Left renal pelvis (tissue), 4 donors: ENCODE measurements at places on chromosomes 1 and 21. TPM values are rescaled to one million over a fixed set of nuclear protein-coding genes. Genes with fewer than 3 reads are reported as not detected.

DNA sequence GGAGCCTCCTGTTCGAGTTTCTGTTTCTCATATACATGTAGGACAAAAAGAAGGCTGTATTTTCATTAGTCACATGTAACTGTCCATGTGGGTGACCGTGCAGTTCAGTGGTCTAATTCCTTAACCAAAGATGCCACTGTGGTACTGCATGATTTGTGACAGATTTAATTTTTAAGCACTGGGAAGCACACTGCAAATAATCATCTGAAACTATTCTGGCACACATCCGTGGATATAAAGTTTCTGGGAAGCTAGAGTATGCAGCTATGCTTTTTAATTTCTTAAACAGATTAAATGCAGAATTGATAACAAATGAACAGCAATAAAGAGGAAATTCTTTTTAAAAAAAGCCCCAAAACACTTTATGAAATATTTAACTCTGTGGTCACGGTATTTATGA, 254.8 kb downstream of the LMO4 start:
- DNase-seq = no peak

- DNase-seq = no peak
These were observed 47.0 kb upstream of the CSF1 start for GRCh38 chr1:109863667-109864046.

DNA sequence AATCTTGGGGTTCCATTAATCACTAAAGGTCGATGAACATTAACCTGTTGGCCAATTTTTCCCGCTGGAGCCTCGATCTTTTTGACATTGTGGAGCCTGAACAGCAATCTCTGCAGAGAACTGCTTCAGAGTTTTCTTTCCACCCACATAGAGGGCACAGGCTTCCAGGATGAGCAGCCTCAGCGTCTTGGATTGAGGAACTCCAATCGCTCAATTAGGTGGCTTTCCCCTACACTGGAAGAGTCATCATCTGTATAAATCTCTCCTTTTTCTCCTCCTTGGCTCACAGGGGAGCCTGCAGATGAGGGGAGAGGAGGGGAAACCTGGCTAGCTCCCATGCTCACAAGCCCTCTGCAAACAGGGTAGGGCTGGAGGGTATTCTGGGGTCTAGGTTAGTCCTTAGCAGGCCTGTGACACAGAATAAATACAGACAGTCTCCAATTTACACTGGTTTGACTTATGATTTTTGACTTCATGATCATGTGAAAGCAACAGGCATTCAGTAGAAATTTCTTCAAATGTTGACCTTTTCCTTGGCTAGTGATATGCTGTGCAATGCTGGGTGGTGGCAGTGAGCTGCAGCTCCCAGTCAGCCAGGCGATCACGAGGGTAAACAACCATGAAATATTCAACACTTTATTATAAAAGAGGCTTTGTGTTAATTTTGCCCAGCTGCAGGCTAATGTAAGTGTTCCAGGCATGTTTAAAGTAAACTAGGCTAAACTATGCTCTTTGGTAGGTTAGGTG, 80.8 kb downstream of the PGBD5 start:
- DNase-seq = no peak

- DNase-seq = no peak
These were observed 13.7 kb upstream of the IGFN1 start for GRCh38 chr1:201176940-201177339.

GRCh38 chr1:22921452-22922126, 51.1 kb downstream of the LACTBL1 start:
- DNase-seq = no peak

- DNase-seq = no peak
These were observed 76.0 kb downstream of the CD247 start for GRCh38 chr1:167442142-167442848.

DNA sequence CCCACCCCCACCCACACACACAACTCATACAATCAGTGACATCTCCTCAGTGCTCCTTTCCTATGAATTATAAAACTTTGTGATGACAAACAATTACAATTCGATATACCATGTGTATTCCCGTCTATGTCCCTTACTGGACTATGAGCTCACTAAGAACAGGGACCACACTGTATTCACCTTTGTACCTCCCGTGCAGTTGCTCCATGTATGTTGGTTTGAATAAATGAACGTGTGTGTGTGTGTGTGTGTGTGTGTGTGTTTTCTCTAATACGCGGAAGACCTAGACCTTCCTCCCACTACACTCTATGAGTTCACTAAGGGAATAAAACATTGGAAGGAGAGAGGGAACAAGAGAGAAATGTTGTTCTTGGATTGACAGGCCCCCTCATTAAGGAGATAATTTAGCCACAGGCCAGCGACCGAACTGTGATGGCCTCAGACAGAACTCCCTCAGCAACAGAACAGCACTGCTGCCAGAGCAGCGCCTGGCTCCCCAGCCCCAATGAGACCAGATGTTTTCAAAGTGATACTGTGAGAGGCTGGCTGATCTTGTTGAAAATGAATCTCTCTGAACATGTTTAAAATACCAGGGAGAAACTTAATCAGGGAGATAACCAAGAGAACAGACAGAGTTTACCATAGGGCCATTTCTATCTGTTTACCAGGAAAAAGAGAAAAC, 21.7 kb downstream of the BCAR3 start:
- DNase-seq = no peak

DNA sequence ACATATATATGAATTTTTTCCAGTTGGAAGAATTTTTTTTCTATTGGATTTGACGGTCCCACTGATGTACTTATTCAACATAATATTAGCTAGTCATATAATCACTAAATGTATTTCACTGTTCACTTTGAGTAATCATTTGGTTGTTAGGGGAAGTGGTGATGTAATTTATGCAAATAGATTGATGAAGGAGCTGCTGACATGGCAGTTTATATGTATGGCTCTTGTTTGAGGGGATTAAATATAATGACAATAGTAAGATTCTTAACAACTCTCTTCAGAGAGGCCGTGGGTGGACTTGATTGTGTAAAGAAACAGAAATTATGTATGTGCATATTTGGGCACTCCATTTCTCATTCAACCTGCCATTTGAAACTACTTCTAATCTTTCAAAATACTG, 653.6 kb upstream of the ADGRL4 start:
- DNase-seq = no peak

DNA sequence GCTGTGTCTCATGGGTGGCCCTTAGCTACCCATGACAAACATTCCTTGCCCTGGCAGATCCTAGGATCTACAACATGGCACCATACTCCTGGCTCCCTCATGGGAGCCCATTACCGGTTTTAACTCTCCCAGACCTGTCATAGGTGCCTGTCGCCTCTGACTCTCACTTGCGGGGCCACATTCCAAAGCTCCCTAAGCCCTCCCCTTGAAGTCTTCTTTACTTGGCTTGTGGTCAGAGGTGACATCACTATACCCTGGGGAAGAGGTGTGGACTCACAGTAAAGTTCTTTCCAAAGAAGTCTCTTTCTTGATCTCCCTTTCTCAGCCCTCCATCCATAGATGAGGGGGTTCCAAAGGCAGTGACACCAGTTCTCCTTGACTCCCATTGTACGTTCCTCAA, 5.4 kb upstream of the SLAMF9 start:
- no peak for DNase-seq

GRCh38 chr1:89649783-89650182, 16.9 kb downstream of the LRRC8C start:
- DNase-seq = no peak

DNA sequence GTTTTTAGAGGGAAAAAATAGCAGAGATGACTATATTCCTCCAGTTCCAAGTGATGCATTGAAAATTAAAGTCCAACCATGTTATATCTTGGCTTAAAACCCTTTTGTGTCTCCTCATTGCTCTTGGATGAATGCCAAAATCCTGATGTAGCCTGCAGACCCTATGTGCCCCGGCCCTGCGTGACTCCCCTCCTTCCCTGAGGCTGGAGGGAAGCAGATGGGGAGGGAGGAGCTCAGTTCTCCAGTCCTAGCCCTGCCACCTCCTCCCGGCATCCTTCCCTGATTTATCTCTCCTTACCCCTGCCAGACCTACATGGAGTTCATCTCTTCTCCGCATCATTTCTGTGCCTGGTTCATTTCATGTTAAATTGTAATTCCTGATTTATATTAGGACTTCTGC, 397.4 kb downstream of the PTPRU start:
- DNase-seq = no peak

GRCh38 chr1:17610713-17611112, 71.2 kb downstream of the ARHGEF10L start:
- DNase-seq = no peak

- no peak for DNase-seq
These were observed 49.2 kb downstream of the GREM2 start for GRCh38 chr1:240562779-240563178.

DNA sequence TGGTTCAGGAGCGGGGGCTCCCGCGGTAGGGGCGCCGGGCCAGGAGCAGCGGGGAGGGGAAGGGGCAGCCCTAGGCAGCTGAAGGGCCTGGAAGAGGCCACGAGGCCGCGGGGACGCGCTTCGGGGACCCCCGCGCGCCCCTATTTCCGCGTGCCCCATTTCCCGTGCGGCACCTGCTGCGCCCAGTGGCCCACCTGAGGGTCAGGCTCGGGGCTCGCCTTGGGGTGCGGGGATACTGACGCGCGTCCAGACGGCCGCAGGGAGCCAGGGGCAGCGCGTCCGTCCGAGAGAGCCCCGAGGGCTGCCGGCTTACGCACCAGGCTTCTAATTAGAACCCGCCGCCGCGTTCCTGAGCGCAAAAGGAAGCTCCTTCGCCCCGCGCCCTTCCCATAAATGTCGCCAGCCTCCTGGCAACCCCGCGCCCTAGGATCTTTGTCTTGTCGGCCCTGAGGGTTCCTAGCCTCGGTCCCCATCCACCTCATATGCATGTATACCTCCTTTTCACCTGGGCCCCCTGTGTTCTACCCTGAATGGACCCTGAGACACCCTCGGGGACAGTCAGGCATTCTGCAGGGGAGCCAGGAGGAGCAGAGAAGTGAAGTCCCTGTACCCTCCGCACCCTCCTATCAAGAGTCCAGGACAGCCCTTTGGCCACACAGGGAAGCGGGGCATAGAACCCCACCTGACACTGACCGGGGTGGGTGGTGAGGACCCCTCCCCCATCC, 1.8 kb downstream of the WNT3A start:
- DNase-seq = no peak

DNA sequence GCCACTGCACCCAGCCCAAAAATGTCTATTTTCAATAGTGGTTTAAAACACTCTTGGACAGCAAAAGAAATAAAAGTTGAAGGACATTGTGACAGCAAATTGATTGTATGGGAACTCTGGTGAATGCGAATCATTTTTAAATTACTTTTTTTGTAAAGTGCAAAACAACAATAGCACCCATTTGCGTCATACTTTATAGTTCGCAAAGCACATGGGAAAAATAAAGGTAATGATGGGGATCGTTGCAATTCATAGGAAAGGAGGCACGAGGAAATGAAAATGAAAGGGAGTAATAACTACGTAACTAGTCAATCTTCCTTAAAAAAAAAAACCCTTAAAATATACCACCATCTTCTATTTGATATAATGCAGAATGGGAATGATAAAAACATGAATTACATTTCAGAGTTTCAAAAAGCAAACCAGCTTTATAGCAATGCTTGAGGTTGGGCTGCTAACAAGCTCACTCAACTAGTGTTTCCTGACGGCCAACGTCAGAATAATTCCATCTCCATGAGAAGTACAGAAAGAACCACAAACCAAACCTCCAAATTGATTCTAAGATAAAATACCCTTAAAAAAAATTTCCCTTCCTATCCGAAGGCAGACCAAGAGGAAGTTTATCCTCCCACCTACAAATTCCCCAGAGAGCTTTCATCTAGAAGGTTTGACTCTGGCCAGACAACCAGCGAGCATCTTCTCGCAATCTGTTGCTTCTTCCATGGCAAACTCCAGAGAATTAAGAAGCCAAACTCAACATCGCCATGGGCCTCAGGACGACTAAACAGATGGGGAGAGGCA, at the start of gene EDARADD:
EDARADD (plus strand) TSS at position 606 of the 801 bp plus-strand sequence; CDS start at position 765, 159 bp downstream.
- DNase-seq = no peak

GRCh38 chr21:30793581-30794314, 19.3 kb downstream of the KRTAP8-1 start:
- no peak for DNase-seq

DNA sequence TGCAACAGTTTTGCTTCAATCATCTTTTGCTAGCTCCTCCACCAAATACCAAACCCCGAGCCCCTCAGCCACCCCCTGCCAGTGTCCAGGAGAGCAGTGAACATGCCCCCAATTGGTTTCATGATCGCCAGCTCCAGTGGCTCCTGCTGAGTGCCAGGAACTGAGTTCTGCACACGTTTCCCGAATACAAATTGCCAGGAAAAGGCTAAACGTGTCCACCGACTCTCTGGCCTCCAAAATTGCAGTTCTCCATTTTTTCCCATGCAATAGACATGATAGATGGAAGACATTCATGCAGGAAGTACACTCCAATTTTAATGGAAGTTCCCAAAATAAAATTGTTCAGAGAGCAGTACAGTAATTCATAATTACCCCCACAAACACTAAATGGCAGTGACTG, 101.3 kb downstream of the SPSB1 start:
- DNase-seq = no peak

GRCh38 chr1:61569303-61569621, 155.7 kb downstream of the TM2D1 start:
- DNase-seq = no peak

DNA sequence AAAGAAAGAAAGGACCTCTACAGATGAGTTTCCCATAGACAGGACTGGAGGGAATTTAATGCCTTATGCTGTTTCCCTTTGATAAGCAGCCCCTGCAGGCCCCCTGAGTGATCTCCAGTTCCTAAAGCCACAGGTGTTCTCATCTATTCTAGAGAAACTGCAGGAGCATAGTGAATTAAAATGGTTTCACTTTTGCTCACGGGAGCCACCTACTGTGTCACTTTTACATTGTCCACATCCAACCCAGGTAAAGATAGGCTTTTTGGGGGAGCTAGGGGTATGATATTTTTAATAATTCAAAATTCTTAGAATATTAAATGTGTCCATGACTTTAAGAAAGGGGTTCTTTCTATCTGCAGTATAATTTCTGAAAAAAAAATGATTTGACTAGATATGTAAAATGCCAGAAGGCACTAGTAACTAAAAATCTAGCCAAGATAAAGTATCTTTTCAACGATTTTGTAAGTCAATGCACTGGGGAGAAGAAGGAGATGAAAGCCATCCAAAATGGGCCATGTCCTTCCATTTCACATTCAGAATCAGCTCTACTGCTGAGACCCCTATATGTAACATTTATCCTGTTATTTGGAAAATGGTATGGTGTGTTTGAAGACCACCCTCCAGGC, 267.3 kb upstream of the DUSP10 start:
- DNase-seq = no peak

DNA sequence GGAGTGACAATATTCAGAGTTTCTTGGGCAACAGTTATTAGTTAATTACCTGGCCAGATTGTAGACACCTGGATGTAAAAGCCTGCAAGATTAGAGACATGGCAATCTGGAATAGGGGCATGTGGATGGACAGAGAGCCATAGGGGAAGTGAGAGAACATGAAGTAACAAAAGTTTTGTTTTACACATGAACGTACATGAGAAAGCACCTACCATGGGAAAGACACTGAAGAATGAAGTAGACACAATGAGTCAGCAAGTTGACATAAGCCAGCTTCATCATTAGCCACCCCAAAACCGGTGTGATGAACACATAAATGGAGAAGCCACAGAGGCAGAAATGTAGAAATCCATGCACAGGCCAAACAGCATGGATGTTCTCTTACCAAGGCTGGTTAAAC, 462.1 kb upstream of the C1orf87 start:
- no peak for DNase-seq

AGTRAP gene
- 36.3 TPM for polyA plus RNA-seq

ZNF697 gene
- polyA plus RNA-seq = 20.8 TPM

ST7L gene
- 30.0 TPM for polyA plus RNA-seq

ETV3L gene
- polyA plus RNA-seq = not detected

AMY2A gene
- polyA plus RNA-seq = 0.23 TPM

PCBP3 gene
- 2.1 TPM for polyA plus RNA-seq

ERICH3 gene
- polyA plus RNA-seq = 0.57 TPM

ACADM gene
- polyA plus RNA-seq = 73.6 TPM

ZNF648 gene
- polyA plus RNA-seq = 1.9 TPM
